ENCODE measurements at places on chromosomes 11 and 22. TPM values are rescaled to one million over a fixed set of nuclear protein-coding genes. Genes with fewer than 3 reads are reported as not detected.

The NOX4 gene
- total RNA-seq = not detected

The KCTD14 gene
- total RNA-seq = 0.27 TPM

The NECTIN1 gene
- total RNA-seq = 12.7 TPM

The OOSP3 gene
- not detected for total RNA-seq

The ADAMTS15 gene
- total RNA-seq = under 0.01 TPM

The MISFA gene
- not detected for total RNA-seq

The GRIK4 gene
- total RNA-seq = not detected

The DNAJB13 gene
- total RNA-seq = under 0.01 TPM

The KRTAP5-2 gene
- total RNA-seq = not detected

The SCN3B gene
- under 0.01 TPM for total RNA-seq

The KRTAP5-1 gene
- not detected for total RNA-seq

The OR52A1 gene
- total RNA-seq = 0.27 TPM

The MUC5AC gene
- total RNA-seq = under 0.01 TPM

The RTN4R gene
- total RNA-seq = 8.9 TPM

The GLB1L2 gene
- 1.3 TPM for total RNA-seq

The STIP1 gene
- total RNA-seq = 77.3 TPM

The RAB36 gene
- 1.1 TPM for total RNA-seq

The TSPAN4 gene
- total RNA-seq = 48.2 TPM

The KCNJ4 gene
- 0.27 TPM for total RNA-seq

The KRTAP5-10 gene
- not detected for total RNA-seq

The RIMBP3B gene
- total RNA-seq = 1.6 TPM

The NEFH gene
- total RNA-seq = 1.1 TPM

The TRIM49D1 gene
- not detected for total RNA-seq

The CECR2 gene
- total RNA-seq = under 0.01 TPM

The KDELR3 gene
- total RNA-seq = 1.9 TPM

The MS4A8 gene
- not detected for total RNA-seq

The HTR3A gene
- total RNA-seq = under 0.01 TPM

The RRP8 gene
- 11.0 TPM for total RNA-seq

The TPBGL gene
- total RNA-seq = under 0.01 TPM

The LDLRAD3 gene
- total RNA-seq = 2.2 TPM

The ADM2 gene
- total RNA-seq = 0.54 TPM

The PLA2G3 gene
- total RNA-seq = under 0.01 TPM

The SMTNL1 gene
- total RNA-seq = not detected

The TRPM5 gene
- not detected for total RNA-seq

The LRRC4C gene
- total RNA-seq = 1.9 TPM

The ASCL2 gene
- 6.7 TPM for total RNA-seq

The NRGN gene
- 5.1 TPM for total RNA-seq

The CBLIF gene
- total RNA-seq = not detected

The LAMTOR1 gene
- 259 TPM for total RNA-seq

The C22orf31 gene
- not detected for total RNA-seq

All from hematopoietic multipotent progenitor cell (in vitro differentiated cells).